Thyroid gland (tissue), 4 donors: ENCODE measurements at places on chromosomes 1 and 21. TPM values are rescaled to one million over a fixed set of nuclear protein-coding genes. Genes with fewer than 3 reads are reported as not detected.

GRCh38 chr1:186736971-186737685 is 56.9 kb upstream of the PTGS2 start:
- H3K27me3 ChIP-seq = no peaks in the 10 kb centered on the region
- DNase-seq = no peak
- H3K36me3 ChIP-seq = no peaks in the 10 kb centered on the region
- H3K4me3 ChIP-seq = no peak overlapping the region
- no peaks in the 10 kb centered on the region for H3K4me1 ChIP-seq

- H3K36me3 ChIP-seq = no peaks in the 10 kb centered on the region
- no peak overlapping the region for H3K4me3 ChIP-seq
- no peaks in the 10 kb centered on the region for H3K4me1 ChIP-seq
- H3K27me3 ChIP-seq = no peaks in the 10 kb centered on the region
- H3K27ac ChIP-seq = no peak overlapping the region
- DNase-seq = no peak
Observed at GRCh38 chr1:217009376-217009775, 286.1 kb upstream of the ESRRG start.

DNA sequence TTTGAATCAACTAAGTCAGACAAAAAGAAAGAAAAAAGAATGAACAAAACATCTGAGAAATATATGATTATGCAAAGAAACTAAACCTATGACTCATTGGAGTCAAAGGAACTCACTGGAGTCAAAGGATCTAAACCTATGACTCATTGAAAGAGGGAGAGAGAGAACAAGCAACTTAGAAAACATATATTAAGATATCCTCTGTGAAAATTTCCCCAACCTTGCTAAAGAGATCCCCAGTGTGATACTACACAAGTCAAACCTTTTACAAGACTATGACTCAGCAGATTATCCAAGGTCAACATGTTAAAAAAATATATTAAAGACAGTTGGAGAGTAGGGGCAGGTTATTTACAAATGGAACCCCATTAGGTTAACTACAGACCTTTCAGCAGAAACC is 1538.3 kb downstream of the NCAM2 start:
- no peak for DNase-seq
- no peak overlapping the region for H3K4me3 ChIP-seq
- H3K27ac ChIP-seq = no peak overlapping the region
- H3K27me3 ChIP-seq = no peaks in the 10 kb centered on the region

DNA sequence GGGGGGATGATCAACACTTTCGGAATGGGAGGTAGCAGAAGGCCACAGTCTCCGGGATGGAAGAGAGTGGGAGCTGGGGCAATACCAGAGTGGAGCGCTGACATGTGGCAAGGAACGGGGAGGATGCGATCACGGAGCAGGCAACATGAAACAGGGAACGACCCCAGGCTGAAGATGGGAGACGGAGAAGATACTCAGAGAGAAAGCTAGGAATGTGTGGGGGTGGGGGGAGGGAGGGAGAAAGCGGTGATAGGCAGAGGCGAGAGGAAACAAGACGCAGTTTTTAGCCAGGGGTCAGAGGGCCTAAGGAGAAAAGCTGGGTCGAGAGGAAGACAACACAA is 577 bp downstream of the RAB3GAP2 start:
- no peaks in the 10 kb centered on the region for H3K27me3 ChIP-seq
- no peak for DNase-seq
- peaks cover 10% of the 10 kb centered on the region for H3K4me1 ChIP-seq
- H3K36me3 ChIP-seq = no peaks in the 10 kb centered on the region
- peak overlapping the region; percentile 84 for H3K27ac ChIP-seq

DNA sequence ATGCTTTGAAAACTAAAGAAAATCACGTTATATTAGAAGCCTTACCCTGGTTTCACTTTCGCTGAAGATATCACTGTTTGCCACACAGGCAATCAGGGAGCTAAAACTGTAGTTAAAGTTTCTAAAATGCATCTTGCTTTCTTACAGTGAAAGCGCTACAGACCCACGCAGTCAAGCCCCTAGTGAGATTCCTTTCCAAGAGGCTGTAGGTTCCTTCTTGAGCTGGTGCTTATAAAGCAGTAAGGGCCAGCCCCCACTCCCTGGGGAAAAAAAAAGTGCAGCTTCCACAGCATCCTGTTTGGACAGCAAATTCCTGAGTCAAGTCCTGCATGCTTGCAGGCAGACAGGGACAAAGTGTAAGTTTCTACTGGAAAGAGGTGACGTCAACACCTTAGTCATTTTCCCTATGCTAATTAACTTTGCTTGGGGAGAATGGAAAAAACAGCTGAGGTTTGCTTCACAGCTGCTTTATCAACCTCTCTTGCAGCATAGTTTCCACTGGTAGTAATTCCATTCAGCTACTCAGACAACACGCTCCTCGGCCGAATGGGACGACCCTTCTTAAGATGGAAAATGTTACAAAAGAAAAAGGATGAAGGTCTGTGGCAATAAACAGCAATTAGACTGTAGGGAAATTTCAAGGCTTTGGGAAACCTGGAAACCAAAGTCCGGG is 14.7 kb upstream of the KCNE1 start:
- H3K36me3 ChIP-seq = no peaks in the 10 kb centered on the region

DNA sequence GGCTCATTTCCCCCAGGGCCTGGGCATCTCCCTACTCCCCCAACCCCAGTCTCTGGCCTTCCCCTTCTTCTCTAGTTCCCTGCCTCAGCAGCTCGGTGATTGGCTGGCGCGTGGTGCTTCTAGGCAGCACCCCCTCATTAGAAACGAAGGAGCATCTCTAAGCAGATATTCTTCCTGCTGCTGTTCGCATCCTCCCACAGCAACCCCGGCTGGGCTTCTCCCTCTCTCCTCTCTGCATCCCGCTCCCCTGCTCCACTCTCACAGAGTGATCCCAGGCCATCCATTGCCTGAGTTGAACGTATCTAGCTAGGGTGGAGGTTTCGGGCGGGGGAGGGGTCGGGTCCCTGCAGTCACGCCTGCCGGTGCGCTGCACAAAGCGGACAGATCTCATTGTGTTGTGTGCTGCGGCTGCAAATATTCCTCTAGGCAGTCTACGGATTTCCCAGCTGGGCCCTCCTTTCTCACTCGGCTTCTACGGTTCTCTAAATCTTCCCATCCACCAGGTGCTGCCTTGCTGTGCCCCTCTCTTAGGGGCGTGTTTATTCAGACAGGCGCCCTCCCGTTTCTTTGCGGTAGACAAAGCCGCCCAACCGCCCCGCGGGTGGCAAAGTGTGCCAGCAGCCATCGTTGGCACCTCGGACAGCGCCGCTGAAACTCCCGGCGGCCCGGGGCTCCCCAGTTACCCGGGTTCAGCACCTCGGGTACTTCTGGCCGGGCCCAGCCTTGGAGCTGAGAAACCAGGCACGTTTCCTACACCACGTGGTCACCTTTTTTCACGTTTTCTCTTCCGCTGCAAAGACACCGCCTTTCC is 2.2 kb downstream of the CACNA1E start:
- H3K4me1 ChIP-seq = peaks cover 14% of the 10 kb centered on the region
- H3K4me3 ChIP-seq = no peak overlapping the region
- no peak overlapping the region for H3K27ac ChIP-seq
- peak; percentile 52 for DNase-seq
- no peaks in the 10 kb centered on the region for H3K36me3 ChIP-seq

GRCh38 chr1:111735321-111735720 is 3.9 kb downstream of the INKA2 start:
- no peaks in the 10 kb centered on the region for H3K27me3 ChIP-seq
- no peak overlapping the region for H3K27ac ChIP-seq
- H3K4me3 ChIP-seq = no peak overlapping the region
- no peaks in the 10 kb centered on the region for H3K36me3 ChIP-seq

A3GALT2 gene
- not detected for total RNA-seq

CCDC181 gene
- total RNA-seq = 0.40 TPM

ZBTB8A gene
- total RNA-seq = 14.0 TPM
